ENCODE measurements at places on chromosomes 16 and 17.

- DNase-seq = no peak
Measured at GRCh38 chr16:86631444-86631843, 53.1 kb downstream of the FOXL1 start.

DNA sequence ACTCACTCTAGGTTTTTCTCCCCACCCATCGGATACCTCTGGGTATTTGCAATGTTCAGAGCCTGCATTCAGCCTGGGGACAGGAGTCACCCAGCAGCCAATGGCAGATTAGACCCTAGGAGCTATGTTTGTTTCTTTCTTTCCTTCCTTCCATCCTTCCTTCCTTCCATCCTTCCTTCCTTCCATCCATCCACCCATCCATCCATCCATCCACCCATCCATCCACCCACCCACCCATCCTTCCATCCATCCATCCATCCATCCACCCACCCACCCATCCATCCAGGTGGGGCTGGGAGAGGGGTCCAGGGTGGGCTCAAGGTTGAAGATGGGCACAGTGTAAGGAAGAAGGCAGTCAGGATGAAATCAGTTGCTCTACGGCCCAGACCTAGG lies 39.9 kb downstream of the TIMM22 start:
- no peak for DNase-seq

GRCh38 chr16:48353565-48354163 lies 31.5 kb downstream of the SIAH1 start:
- DNase-seq = peak; percentile 65

- no peak for DNase-seq
Measured at GRCh38 chr16:27966756-27967155, 96.8 kb downstream of the GSG1L start.

GRCh38 chr17:82097184-82097918 lies 685 bp downstream of the FASN start:
- DNase-seq = peak; percentile 37

- no peak for DNase-seq
Measured at GRCh38 chr16:4704491-4704890, 11.1 kb downstream of the NUDT16L1 start.

DNA sequence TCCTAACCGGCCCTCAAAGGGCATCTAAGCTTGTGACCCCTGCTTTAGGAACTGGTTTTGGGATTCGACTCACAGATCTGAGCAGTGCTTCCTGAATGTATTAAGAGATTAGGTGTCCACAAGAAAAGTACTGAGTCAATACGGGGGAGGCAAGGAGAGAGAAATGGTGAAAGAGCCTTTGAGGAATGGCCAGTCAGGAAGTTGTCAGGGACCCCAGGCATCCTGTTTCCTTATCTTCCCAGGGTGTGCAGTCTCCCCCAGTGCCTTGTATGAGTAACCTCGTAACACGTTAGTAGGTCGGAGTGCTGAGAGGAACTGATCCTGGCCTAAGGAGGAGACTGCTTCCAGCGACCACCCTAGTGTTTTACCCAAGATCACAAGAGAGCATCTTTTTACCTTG lies 16.4 kb upstream of the TMED6 start:
- no peak for DNase-seq

- DNase-seq = no peak
Measured at GRCh38 chr16:86137359-86137758, 238.4 kb downstream of the IRF8 start.
